Endothelial cell of coronary artery (primary cell): ENCODE measurements at places on chromosomes 6 and 20. TPM values are rescaled to one million over a fixed set of nuclear protein-coding genes. Genes with fewer than 3 reads are reported as not detected.

Gene C6orf58
- total RNA-seq, result 0.18 TPM in 1 of 2 replicates, not detected in the other

Gene TMEM74B
- 1.2 and 1.6 TPM in 2 replicates for total RNA-seq

Gene GABRR1
- not detected in 2 replicates for total RNA-seq

Gene DEFB126
- not detected in 2 replicates for total RNA-seq

Gene HTR1E
- not detected in 2 replicates for total RNA-seq
